ENCODE measurements at places on chromosomes 7 and 10.
A peak's percentile ranks its signal among the peaks of the same experiment; 100 is the strongest.

DNA sequence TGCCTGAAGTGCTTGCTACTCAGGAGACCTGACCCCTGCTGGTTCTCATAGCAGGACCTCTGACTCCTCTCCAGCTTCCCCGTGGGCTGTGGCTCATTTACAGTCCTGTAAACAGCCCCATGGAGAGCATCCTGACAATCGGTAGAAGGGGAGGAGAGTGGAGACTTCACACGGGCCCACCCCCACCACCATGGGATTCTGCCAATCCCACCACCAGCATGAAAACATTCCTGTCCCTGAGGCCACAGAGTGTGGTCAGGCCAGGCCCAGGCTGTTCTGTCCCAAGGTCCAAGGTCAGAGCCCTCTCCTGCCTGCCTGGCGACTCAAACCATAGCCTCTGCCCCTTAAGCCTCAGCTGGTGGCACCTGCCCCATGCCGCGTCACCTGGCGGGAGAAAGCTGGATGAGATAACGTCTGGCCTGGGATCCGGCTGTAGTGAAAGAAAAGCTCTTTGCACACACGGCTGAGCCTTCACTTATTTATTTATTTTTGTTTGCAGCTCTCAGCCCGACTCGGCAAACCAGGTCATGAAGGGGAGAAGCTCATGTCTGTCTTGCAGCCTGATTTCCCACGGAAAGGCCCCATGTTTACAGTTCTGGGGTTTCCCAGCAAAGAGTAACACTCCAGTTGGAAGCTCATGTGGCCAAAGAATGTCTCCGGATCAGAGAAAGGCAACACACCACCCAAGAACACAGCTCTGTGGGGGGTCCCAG lies 293.6 kb upstream of the ZMIZ1 start:
- DNase-seq = no peak

- no peak for DNase-seq
Observed at GRCh38 chr7:117971556-117972244, 98.5 kb upstream of the CTTNBP2 start.

DNA sequence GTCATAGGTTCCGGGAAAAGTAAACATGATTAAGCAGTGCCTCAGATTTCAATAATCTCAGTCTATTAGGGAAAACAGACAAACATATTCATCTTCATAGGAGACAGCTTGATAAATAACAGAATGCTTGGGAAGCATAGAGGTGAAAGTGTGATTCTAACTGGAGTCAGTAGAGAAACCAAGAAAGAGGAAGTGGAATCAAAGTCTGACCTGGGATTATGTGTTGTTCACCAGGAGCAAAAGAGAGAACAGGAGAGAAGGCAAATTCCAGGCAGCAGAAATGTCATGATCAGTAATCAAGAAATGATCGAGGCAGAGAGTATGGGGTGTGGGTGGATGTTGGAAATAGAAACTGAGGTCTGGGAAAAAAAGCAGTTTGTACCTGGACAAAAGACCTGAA lies 43.7 kb downstream of the DGKB start:
- no peak for DNase-seq

DNA sequence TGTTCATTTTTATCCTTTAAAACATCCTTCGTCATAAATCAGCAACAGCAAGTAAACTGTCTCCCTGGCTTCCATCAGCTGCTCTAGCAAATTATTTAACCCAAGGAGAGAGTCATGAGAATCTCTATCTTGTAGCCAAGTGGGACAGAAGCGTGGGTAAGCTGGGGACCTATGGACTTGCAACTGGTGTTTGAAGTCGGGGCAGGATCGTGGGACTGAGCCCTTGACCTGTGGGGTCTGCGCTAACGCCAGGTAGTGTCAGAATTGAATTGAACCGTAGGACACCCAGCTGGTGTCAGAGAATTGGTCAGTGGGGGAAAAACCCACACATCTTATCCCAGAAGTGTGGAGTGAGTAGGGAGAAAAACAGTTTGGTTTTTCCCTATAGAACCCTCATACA lies 13.4 kb downstream of the AIFM2 start:
- DNase-seq = no peak

DNA sequence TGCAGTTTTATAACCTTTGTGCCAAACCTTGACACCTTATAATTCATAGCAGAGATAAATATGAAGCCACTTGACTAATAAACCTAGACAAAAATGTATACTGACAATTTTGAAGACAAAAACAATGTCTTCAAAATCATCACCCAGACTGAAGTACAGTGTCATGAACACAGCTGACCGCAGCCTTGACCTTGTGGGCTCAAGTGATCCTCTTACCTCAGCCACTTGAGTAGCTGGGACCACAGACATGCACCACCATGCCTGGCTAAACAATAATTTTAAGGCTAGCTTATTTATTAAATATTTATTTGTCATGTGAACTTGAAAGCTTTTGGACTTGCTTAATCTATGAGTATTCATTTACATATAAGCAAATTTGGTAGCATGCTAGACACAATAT lies 24.3 kb downstream of the IL6 start:
- DNase-seq = no peak

GRCh38 chr10:13521026-13521425 lies 7.8 kb downstream of the BEND7 start:
- DNase-seq = no peak

DNA sequence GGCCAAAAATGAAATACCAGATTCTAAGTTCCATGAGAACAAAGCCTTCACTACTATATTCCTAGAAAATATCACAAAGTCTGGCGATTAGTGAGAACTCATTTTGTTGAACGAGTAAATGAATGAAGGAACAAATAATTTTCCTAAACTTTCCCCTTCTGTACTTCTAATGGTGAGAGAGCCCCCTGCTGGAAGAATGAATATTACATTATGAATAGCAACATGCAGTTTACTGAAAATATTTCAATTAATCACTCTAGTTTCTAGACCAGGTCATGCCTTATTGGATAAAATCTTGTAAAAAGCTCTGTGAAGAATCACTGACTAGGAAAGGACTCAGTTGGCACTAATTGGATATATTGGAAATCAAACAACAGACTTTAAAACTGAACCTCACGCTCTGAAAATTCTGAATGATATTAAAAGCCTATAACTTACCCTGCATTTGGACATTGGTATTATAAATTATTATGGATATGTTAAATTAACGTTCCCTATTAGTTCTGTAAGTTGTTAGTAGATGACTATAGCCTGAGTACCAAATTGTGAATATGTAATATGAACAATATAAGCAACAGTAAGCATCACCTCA lies 32.4 kb upstream of the MTPN start:
- DNase-seq = peak; percentile 84

GRCh38 chr10:91339729-91340128 lies 70.4 kb upstream of the HECTD2 start:
- DNase-seq = no peak

DNA sequence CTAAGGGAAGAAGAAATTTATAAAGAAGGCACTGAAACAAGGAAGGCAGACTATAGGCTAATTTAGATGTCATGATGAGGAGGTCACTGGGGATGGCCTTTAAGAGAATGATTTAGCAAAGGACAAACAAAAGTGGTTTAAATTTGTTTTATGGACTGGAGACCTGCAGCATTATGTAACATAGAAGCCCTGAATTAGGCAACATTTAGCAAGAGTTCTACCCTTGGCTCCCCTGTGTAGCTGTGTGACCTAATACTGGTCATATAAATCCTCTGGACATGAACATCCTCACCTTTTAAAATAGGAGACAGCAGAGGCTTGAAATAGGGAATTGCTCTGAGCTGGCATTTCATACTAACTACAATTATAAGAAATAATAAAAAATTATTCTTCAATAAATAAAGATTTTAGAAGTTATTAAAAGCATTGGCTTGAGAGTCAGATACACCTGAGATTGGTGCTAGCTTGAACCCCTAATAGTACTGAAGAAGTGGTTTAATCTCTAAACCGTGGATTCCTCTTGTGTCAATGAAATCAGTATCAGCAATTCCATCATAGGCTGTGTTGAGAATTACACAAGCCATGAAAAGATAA lies 48.9 kb downstream of the RNLS start:
- no peak for DNase-seq

DNA sequence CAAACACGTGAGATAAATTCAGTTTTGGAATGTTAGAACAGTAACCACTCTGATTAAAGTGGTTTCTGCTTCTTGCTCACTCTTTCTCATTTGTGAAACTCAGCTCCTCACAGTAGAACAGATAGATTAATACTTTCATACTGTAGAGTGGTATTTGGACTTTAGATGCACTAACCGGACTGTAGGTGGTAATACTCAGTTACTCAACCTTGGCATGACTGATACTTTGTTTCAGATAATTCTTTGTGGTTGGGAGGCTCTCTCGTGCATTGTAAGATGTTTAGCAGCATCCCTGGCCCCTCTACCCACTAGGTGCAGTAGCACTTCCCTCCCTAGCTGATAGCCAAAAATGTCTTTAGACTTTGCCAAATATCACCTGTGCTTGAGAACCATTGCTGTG lies 37.6 kb downstream of the MCU start:
- no peak for DNase-seq

DNA sequence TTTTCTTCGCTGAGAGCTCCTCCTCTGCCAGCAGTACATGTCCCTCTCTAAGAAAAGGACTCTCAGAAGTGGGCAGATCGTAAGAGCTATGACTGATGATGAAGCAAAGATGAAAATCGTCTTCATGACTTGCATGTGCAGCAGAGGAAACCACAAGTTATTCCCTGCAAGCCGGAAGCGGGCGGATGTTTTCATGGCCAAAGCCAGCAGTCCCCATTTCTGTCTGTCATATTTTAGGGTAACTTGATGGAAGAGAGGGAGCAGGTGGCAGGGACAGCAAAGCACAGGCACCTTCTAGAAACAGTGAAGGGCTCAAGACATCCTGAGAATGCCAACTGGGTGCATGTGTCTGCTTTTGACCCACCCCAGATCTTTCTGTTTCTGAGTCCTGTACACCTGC lies 19.9 kb downstream of the KLF6 start:
- DNase-seq = no peak

GRCh38 chr10:102753718-102754117 lies 10.0 kb downstream of the WBP1L start:
- DNase-seq = no peak

DNA sequence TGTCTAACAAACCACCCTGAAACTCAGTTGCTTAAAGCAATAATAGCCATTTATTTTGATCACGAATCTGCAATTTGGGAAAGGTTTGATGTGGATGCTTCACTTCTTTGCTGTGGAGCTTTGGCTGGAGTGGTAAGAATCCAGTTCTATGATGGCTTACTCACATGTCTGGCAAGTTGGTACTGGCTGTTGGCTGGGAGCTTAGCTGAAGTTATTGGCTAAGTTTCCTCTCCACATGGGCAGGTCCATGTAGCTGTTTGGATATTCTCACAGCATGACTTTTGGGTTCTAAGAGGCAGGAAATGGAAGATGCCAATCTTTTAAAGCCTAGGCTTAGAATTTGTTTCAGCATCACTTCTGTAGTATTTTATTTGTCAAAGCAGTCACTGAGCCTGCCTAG lies 277.6 kb upstream of the NRP1 start:
- no peak for DNase-seq

GRCh38 chr7:64867863-64868440 lies 35.1 kb upstream of the ZNF273 start:
- DNase-seq = no peak

- peak; percentile 76 for DNase-seq
Observed at GRCh38 chr7:83410989-83411591, 237.8 kb downstream of the SEMA3E start.

- DNase-seq = no peak
Observed at GRCh38 chr7:35658606-35659201, 36.2 kb downstream of the HERPUD2 start.

All from Karpas-422 (cell line).